ENCODE measurements at places on chromosomes 7 and 10. TPM values are rescaled to one million over a fixed set of nuclear protein-coding genes. Genes with fewer than 3 reads are reported as not detected.

GPR146 gene
- polyA plus RNA-seq: 28.7 TPM

FAM25G gene
- not detected for polyA plus RNA-seq

CFAP46 gene
- polyA plus RNA-seq: 0.88 TPM

OR2A42 gene
- polyA plus RNA-seq: 0.07 TPM

TYW1B gene
- polyA plus RNA-seq: 1.5 TPM

SRRM3 gene
- polyA plus RNA-seq: 12.9 TPM

FGFR2 gene
- polyA plus RNA-seq: 0.22 TPM

AKR1C8 gene
- not detected for polyA plus RNA-seq

PTN gene
- polyA plus RNA-seq: 23.0 TPM

FRMD4A gene
- polyA plus RNA-seq: 18.2 TPM

ZCCHC24 gene
- 19.3 TPM for polyA plus RNA-seq

TMEM176A gene
- polyA plus RNA-seq: 16.8 TPM

SLC13A4 gene
- polyA plus RNA-seq: 0.12 TPM

EPO gene
- polyA plus RNA-seq: not detected

COL1A2 gene
- 155 TPM for polyA plus RNA-seq

UTF1 gene
- not detected for polyA plus RNA-seq

SUN3 gene
- polyA plus RNA-seq: not detected

TMEM225B gene
- 0.10 TPM for polyA plus RNA-seq

HHEX gene
- 3.8 TPM for polyA plus RNA-seq

KIAA1549 gene
- 1.2 TPM for polyA plus RNA-seq

DNAJC12 gene
- polyA plus RNA-seq: 4.5 TPM

TUBB8 gene
- polyA plus RNA-seq: not detected

MOGAT3 gene
- not detected for polyA plus RNA-seq

ASZ1 gene
- polyA plus RNA-seq: not detected

All from heart right ventricle (tissue), 16 donors.